ENCODE measurements at places on chromosomes 2 and 18. TPM values are rescaled to one million over a fixed set of nuclear protein-coding genes. Genes with fewer than 3 reads are reported as not detected.
A peak's percentile ranks its signal among the peaks of the same experiment; 100 is the strongest.

The DSC1 gene
- total RNA-seq, result not detected

- no peak overlapping the region for H3K4me3 ChIP-seq
- no peak for DNase-seq
- no peak overlapping the region for H3K27ac ChIP-seq
- no peaks in the 10 kb centered on the region for H3K36me3 ChIP-seq
- H3K27me3 ChIP-seq, result no peaks in the 10 kb centered on the region
- peaks cover 31% of the 10 kb centered on the region for H3K4me1 ChIP-seq
Measured at GRCh38 chr2:54496920-54497319, 40.8 kb downstream of the SPTBN1 start.

DNA sequence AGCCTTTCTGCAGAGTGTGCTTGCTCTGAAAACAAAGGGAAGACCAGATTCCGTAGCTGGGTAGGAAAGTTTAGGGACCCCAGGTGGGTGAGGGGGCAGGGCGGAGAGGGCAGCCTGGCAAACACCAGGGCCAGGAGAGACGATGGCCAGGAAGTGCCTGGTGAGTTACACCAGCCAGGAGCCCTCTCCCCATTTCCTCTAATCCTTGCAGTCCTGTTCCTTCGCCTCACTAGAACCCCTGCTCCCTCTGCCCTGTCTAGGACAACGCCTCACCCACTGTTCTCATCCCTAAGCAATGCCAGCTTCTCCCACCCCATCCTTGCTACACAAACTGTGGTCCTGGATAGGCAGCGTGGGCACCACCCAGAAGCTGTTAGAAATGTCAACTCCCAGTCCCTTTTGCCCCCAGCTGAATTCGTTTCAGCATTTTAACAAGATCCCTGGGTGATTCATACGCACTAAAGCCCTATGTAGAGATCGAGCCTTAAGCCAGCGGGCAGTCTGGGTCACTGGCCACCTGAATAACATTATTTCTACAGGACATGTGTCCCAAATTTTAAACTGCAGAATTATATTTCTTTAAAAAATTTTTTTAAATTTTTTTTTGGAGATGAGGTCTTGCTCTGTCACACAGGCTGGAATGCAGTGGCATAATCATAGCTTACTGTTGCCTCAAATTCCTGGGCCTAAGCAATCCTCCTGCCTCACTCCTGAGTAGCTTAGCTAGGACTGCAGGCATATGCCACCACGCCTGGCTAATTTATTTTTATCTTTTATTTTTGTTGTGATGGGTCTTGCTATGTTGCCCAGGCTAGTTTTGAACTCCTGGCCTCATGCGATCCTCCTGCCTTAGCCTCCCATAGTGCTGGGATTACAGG is 10.9 kb downstream of the WIPF1 start:
- no peak overlapping the region for H3K27ac ChIP-seq
- H3K4me1 ChIP-seq, result peaks cover 4% of the 10 kb centered on the region
- H3K36me3 ChIP-seq, result no peaks in the 10 kb centered on the region
- no peaks in the 10 kb centered on the region for H3K27me3 ChIP-seq

The ZC3H15 gene
- 59.4 TPM for total RNA-seq

The CTAGE1 gene
- 19.6 TPM for total RNA-seq

GRCh38 chr18:39994498-39994897 is 1960.5 kb upstream of the PIK3C3 start:
- no peaks in the 10 kb centered on the region for H3K36me3 ChIP-seq
- H3K27me3 ChIP-seq, result no peaks in the 10 kb centered on the region
- H3K4me1 ChIP-seq, result no peaks in the 10 kb centered on the region
- DNase-seq, result no peak
- no peak overlapping the region for H3K27ac ChIP-seq
- no peak overlapping the region for H3K4me3 ChIP-seq

DNA sequence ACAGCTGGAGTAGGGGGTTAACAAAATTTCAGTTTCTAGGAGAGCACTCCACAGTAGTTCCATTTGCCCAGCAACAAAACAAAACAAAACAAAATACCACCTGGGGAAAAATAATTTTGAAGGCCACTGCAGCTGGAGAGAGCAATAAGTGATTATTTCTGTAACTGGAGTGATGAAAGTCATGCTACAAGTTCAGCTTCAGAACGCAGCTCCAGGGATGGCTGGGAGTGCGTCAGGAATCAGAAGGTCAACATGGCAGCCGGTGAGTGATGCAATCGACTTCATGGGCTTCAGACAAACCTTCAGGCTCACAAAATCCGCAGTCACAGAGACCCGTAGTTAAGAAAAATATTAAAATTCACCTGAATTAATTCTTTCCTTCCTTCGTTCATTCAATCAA is 41.0 kb downstream of the ABHD3 start:
- H3K27me3 ChIP-seq, result no peaks in the 10 kb centered on the region
- no peak overlapping the region for H3K27ac ChIP-seq
- H3K36me3 ChIP-seq, result no peaks in the 10 kb centered on the region
- H3K4me3 ChIP-seq, result no peak overlapping the region
- peak; percentile 46 for DNase-seq
- no peaks in the 10 kb centered on the region for H3K4me1 ChIP-seq

GRCh38 chr18:6751222-6751621 is 21.7 kb downstream of the ARHGAP28 start:
- H3K27ac ChIP-seq, result peak overlapping the region; percentile 84
- H3K27me3 ChIP-seq, result no peaks in the 10 kb centered on the region
- no peaks in the 10 kb centered on the region for H3K36me3 ChIP-seq
- DNase-seq, result no peak
- no peak overlapping the region for H3K4me3 ChIP-seq

DNA sequence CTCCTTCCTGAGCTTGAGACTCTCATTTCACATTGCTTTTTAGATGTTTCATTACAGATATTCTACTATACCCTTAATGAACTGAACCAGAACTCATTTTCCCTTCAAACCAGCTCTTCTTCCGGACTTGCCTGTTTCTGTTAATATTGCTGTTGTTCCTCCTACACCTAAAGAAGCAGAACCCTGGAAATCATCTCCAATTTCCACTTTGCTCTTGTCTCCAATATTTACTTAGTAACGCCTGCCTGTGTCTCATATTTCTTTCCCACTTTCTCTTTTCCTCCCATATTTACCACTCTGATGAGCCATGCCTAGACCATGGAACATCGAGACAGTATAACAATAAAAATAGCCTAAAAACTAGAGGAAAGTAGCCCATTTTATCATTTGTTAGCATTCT is 17.9 kb upstream of the GMCL1 start:
- H3K4me1 ChIP-seq, result no peaks in the 10 kb centered on the region
- H3K27ac ChIP-seq, result no peak overlapping the region
- H3K36me3 ChIP-seq, result no peaks in the 10 kb centered on the region
- DNase-seq, result no peak
- no peaks in the 10 kb centered on the region for H3K27me3 ChIP-seq
- no peak overlapping the region for H3K4me3 ChIP-seq

The IRS1 gene
- total RNA-seq, result 5.9 TPM

GRCh38 chr2:183001948-183002347 is 36.3 kb downstream of the NCKAP1 start:
- H3K4me1 ChIP-seq, result no peaks in the 10 kb centered on the region
- H3K4me3 ChIP-seq, result no peak overlapping the region
- no peaks in the 10 kb centered on the region for H3K36me3 ChIP-seq
- no peak for DNase-seq
- no peak overlapping the region for H3K27ac ChIP-seq

DNA sequence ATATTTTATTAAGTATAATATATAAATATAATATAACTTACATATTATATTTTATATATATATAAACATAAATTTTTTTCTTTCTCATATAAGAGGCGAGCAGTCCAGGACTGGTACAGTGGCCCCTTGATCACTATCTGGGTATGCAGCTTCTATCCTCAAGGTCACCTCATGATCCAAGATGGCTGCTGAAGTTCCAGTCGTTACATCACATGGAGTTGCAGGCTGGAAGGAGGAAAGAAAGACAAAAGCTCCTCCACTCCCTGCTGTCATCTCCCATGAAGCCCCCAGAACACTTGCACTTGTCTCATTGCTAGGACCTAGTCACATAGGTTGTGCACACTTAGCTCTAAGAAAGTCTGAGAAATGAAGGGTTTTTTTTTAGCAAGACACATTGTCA is 145.1 kb upstream of the SLC1A4 start:
- H3K4me1 ChIP-seq, result peaks cover 3% of the 10 kb centered on the region
- H3K36me3 ChIP-seq, result no peaks in the 10 kb centered on the region
- H3K27me3 ChIP-seq, result no peaks in the 10 kb centered on the region
- H3K27ac ChIP-seq, result no peak overlapping the region
- H3K4me3 ChIP-seq, result no peak overlapping the region

Data from testis (tissue), 5 donors.